ENCODE measurements at places on chromosomes 2 and 18. TPM values are rescaled to one million over a fixed set of nuclear protein-coding genes. Genes with fewer than 3 reads are reported as not detected.

DNA sequence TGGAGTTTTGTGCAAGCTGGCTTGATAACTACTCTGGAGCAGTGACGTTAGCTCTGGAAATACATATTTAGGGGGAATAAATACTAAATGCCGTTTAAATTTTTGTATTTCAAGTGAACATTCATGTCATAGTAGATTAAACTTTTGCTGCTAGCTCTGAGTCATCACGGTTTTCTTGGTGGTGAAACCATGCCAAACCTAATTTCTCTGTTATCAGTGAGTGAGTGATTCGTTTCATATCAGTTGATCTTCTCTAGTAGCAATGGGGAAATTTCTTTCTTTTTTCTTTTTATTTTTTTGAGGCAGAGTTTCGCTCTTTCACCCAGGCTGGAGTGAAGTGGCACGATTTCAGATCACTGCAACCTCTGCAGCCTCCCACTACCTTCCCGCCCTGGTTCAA is 211.1 kb downstream of the PTPRM start:
- H3K27me3 ChIP-seq = no peaks in the 10 kb centered on the region
- H3K36me3 ChIP-seq = no peaks in the 10 kb centered on the region
- no peak overlapping the region for H3K27ac ChIP-seq
- no peak for DNase-seq
- H3K4me1 ChIP-seq = no peaks in the 10 kb centered on the region

GRCh38 chr2:39266139-39266805 is 22.5 kb upstream of the CDKL4 start:
- no peaks in the 10 kb centered on the region for H3K36me3 ChIP-seq
- H3K27me3 ChIP-seq = no peaks in the 10 kb centered on the region
- no peak for DNase-seq
- no peak overlapping the region for H3K4me3 ChIP-seq
- H3K27ac ChIP-seq = no peak overlapping the region

- no peaks in the 10 kb centered on the region for H3K36me3 ChIP-seq
- DNase-seq = no peak
- no peak overlapping the region for H3K27ac ChIP-seq
- no peak overlapping the region for H3K4me3 ChIP-seq
- no peaks in the 10 kb centered on the region for H3K4me1 ChIP-seq
- no peaks in the 10 kb centered on the region for H3K27me3 ChIP-seq
Observed at GRCh38 chr2:111100087-111100764, 20.5 kb upstream of the BCL2L11 start.

Gene BOK
- total RNA-seq = 20.6 TPM

Gene ALPI
- not detected for total RNA-seq
